SHP77 (cell line): ENCODE measurements at places on chromosomes 16 and 17.

GRCh38 chr17:9251273-9251672, 230.0 kb downstream of the NTN1 start:
- DNase-seq: no peak

DNA sequence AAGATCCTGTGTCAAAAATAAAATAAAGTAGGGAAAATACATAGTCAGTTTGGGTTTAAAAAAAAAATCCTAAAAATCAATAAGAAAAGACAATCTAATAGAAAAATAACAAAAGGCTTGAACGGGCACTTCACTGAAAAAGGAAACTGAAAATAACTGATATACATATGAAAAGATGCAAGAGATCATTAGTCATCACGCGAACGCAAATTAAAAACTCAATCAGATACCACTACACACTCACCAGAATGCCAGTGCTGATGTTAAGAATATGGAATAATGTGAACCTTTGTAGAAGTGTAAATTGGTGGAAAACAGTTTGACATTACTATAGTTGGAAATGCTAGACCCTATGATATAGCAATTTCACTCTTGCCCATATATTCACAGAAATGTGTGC, 14.6 kb downstream of the GNGT2 start:
- no peak for DNase-seq

DNA sequence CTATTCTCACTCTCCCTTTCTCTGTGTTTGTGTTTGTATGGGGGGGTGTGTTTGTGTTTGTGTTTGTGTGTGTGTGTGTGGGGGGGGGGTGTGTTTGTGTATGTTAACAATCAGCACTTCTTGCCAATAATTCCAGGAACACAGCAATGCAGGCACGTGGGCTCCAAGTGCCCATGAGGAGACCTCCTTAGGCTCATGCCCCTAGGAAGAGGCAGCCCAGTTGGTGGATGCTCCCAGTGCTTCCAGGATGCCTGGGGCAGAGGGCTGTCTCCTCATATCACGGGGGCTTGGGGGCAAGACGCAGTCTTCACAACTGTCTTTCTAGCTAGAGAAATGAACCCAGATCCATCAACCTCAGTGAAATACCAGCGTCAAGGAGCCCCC, 9.9 kb downstream of the ABR start:
- no peak for DNase-seq

- DNase-seq: no peak
These were observed 38.5 kb downstream of the ERCC4 start for GRCh38 chr16:13958474-13958873.

- no peak for DNase-seq
These were observed 142.8 kb upstream of the PSMD7 start for GRCh38 chr16:74153773-74154172.

DNA sequence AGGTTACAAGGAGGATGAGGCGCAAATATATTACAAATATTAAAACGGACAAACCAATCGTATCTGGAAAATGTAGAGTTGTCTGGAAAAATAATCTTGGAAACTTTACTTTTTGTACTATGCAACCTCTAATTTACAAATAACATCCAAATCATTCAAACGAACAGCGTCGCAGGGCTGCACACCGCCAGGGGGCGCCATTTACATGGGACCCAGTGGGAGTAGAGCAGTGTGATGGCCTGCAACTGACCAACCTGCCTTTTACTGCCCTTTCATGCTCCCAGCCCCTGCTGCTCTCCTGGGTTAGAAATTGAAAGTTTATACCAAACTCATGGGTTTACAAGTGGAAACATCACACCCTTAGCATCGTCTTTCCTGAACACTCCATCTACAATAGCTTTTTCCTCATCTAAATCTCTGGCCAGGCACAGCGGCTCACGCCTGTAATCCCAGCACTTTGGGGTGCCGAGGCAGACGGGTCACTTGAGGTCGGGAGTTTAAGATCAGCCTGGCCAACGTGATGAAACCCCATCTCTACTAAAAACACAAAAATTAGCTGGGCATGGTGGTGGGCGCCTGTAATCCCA, 10.0 kb downstream of the PITPNC1 start:
- DNase-seq: peak; percentile 10

GRCh38 chr17:66829386-66829864, 5.5 kb upstream of the CACNG5 start:
- no peak for DNase-seq

DNA sequence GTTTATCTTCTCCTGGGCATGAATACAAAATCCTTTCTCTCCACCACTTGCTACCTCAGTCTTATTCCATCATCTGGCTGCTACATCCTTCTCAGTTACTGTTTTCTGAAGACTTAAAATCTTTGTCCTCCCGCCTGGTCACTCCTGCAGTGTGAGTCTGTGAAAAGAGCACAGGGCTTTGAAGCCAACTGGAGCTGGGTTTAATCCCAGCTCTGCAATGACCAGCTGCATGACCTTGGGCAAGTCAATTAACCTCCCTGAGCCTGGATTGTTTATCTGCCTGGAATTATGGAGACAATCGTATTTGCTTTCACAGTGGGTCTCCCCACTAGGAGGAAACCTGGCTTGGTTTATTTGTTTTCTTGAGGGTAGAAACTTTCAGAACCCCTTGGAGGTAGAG, 183.2 kb downstream of the GSG1L start:
- DNase-seq: no peak

- DNase-seq: no peak
These were observed 11.1 kb downstream of the CMTM2 start for GRCh38 chr16:66590322-66590721.

GRCh38 chr16:79169239-79169638, 431.3 kb downstream of the MAF start:
- no peak for DNase-seq

- DNase-seq: no peak
These were observed 45.1 kb downstream of the SOX9 start for GRCh38 chr17:72165867-72166439.

- peak; percentile 36 for DNase-seq
These were observed 325.3 kb downstream of the UTP18 start for GRCh38 chr17:51585514-51586104.

DNA sequence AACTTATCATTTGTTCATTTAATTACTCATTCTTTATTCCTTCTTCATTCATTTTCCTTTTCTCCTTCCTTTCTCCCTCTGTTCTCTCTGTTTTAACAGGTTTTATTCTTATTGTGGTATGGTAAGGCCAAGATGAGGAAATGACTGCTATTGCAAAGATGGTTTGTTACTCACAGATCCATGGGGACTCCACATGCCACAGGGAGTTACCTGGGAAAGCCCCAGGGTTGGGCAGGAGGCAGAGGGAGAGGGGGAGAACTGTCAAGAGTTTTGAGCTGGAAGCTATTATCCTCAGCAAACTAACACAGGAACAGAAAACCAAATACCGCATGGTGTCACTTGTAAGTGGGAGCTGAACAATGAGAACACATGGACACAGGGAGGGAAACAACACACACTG, 453.3 kb downstream of the WWOX start:
- no peak for DNase-seq
